HCT116 (cell line): ENCODE measurements at places on chromosomes 12 and 14. TPM values are rescaled to one million over a fixed set of nuclear protein-coding genes. Genes with fewer than 3 reads are reported as not detected.

The TAS2R7 gene
- not detected for total RNA-seq

The ART4 gene
- not detected for total RNA-seq

- peak; percentile 75 for DNase-seq
- H3K4me1 ChIP-seq, result peaks cover 52% of the 10 kb centered on the region
- 0 out of 2 replicates have a peak overlapping the region, but pooled peaks have one; percentile 13 for H3K4me3 ChIP-seq
- no peaks in the 10 kb centered on the region for H3K27me3 ChIP-seq
Measured at GRCh38 chr12:121214855-121215745, 5.2 kb downstream of the P2RX4 start.

DNA sequence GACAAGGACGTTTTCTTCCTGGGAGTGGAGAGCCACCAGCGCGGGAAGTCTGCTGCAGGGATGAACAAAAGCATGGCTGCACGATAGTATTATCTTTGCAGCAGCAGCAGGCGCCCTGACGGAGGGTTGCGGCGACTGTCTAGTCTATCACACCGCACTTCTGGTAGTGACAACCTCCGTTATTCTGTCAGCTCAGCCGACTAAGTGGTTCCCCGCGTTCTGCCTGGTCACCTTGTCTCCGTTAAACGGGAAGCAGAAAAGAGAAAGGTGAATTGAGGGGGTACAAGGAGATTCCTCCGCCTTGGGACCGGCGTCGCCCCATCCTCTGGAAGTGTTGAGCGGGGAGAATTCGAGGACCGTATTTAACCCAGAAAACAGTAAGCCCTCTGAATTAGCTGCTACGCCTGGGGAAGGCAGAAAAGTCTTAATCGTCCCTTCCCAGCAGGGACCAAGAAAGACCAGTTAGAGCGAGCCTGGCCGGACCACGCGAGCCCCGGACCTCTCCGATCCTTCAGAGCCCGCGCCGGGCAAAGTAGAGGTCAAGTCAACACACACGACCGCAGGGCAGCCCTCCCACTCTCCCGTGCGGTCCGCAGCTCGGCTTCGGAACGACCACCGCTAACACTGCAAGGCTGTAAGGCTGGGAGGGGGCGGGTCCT is 536 bp upstream of the DAAM1 start:
- H3K36me3 ChIP-seq, result no peaks in the 10 kb centered on the region
- no peak overlapping the region for H3K27ac ChIP-seq
- H3K4me3 ChIP-seq, result peak overlapping the region; percentile 79

DNA sequence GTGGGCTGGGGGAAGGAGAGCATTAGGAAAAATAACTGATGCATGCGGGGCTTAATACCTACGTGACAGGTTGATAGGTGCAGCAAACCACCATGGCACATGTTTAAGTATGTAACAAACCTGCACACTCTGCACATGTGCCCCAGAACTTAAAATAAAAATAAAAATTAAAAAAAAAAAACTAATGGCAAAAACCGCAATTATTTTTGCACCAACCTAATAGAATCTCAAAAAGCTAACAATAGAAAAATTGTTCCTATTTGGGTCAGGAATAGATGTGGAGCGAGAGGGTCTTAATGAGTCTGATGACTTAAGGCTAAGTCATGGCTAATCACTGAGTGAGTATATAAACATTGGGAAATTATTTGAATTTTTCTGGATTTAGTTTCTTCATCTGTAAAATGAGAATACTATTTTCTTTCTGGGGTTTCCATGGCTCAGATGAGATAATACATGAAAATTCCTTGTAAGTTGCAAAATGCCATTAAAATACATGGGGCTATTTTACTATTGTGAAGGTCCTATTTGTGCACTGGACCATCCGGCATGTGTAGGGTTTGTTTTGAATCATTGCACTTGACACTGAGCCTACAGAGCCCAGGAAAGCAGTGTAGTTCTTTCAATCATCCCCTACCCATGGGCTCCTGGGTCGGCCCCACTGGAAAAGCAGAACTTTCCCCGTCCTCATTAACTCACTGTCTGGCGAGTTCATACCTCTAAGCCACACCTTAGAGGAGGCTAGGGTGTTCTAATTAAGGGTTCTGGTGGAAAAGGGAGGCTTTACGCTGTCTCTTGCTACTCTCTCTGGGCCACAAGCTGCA is 164.1 kb upstream of the NTF3 start:
- no peaks in the 10 kb centered on the region for H3K36me3 ChIP-seq
- H3K27me3 ChIP-seq, result no peaks in the 10 kb centered on the region
- H3K27ac ChIP-seq, result no peak overlapping the region
- H3K4me1 ChIP-seq, result no peaks in the 10 kb centered on the region
